IMR-90 (cell line): ENCODE measurements at places on chromosomes 11 and 22. TPM values are rescaled to one million over a fixed set of nuclear protein-coding genes. Genes with fewer than 3 reads are reported as not detected.

- no peak overlapping the region for H3K27ac ChIP-seq
- H3K36me3 ChIP-seq: no peaks in the 10 kb centered on the region
- no peak for DNase-seq
- no peaks in the 10 kb centered on the region for H3K27me3 ChIP-seq
- H3K4me1 ChIP-seq: no peaks in the 10 kb centered on the region
Measured at GRCh38 chr11:99068832-99069231, 48.1 kb downstream of the CNTN5 start.

UPK3A gene
- not detected in 2 replicates for total RNA-seq

- DNase-seq: no peak
- no peak overlapping the region for H3K4me3 ChIP-seq
- H3K27ac ChIP-seq: no peak overlapping the region
- peaks cover 24% of the 10 kb centered on the region for H3K27me3 ChIP-seq
Measured at GRCh38 chr11:11247086-11247485, 106.0 kb downstream of the CSNK2A3 start.

DNA sequence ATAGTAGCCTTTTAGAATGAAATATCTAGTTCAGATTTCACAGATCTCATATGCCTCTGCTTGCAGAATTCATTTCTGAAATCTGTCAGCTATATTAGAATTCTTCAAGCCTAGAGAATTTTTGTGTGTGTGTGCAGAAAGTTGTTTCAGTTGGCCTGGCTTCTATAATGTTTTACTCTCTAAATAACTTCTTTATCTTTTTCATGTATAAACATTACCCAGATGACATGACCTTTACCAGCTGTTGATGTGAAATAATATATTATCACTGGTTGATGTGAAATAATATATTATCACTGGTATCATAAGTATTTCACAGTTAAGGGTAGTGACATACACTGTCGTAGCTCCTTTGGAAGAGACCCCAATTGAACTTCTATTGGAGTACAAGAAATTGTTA is 72.8 kb downstream of the ALX4 start:
- peaks cover 5% of the 10 kb centered on the region for H3K36me3 ChIP-seq
- H3K4me3 ChIP-seq: no peak overlapping the region
- peaks cover 5% of the 10 kb centered on the region for H3K4me1 ChIP-seq
- no peak for DNase-seq
- H3K27me3 ChIP-seq: no peaks in the 10 kb centered on the region
- no peak overlapping the region for H3K27ac ChIP-seq

DNA sequence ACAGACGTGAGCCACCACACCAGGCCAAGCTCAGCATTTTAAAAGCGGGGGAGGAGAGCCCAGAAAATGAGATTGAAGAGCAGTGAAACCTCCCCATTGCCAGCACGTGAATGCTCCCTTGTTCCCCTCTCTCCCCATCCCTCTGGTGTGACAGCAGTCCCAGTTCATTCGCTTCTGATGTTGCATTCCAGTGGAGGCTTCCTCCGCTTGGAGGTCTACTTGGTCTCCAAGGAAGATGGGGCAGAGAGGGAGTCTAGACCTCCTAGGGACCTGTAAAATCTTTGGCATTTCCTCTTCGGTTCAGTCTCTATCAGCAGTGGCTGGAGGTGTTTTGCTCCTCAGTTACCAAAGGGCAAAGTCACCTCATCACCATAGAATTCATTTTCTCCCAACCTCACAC is 30.2 kb upstream of the EP300 start:
- no peak overlapping the region for H3K27ac ChIP-seq
- H3K4me1 ChIP-seq: no peaks in the 10 kb centered on the region
- no peak for DNase-seq
- H3K27me3 ChIP-seq: no peaks in the 10 kb centered on the region

DNA sequence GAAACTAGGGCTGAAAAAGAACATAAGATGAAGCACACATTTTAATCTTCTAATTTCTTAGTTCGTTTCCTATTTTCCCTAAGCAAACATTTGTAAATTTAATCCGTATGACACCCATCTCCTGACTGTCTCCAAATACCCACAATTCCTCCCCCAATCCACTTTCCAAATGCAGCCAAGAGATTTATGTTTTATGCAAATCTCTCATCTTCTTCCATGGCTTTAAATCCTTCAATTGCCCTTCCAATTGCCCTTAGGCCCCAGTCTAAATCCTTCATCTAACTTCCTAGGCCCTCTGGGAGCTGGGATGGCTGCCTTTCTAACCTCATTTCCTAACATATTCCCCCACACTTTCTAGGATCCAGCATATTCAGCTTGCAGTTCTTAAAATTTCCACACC is 18.0 kb upstream of the POU2AF1 start:
- no peaks in the 10 kb centered on the region for H3K4me1 ChIP-seq
- H3K4me3 ChIP-seq: no peak overlapping the region
- peaks cover 34% of the 10 kb centered on the region for H3K27me3 ChIP-seq

DNA sequence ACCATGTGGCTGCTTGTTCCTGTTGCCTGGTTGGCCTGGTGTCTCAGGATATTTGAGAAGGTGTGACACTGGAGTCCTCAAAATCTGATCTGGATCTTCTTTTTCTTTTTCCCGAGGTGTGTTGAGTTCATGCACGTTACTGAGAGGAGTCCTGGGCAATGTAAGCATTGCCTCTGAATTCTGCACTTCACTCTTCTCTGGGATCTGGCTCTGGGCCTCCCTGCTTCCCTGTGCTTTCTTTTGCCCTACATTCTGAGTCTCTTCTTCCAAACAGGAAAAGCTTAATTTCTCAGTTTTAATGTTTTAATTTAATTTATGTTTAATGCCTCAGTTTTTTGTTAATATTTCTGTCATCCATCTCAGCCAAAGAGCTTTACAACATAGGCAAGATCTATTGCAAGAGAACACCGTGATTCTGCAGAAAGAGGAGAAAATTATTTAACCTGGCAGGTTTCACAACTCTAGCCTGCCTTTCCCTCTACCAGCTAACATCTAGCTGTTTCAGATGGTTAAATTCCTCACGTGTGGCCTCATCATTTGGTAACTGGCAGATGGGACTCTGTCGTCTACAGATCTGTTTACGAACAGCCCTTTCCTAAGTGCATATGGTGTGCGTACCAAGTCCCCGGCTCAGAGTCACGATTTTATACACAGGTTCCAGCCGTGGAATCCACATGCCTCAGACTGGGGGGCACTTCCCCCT is 24.7 kb downstream of the LDLRAD3 start:
- peak; percentile 33 for DNase-seq
- peaks cover 2% of the 10 kb centered on the region; the same call in 1 of the 2 replicates for H3K4me1 ChIP-seq
- no peaks in the 10 kb centered on the region for H3K27me3 ChIP-seq
- H3K36me3 ChIP-seq: no peaks in the 10 kb centered on the region

DNA sequence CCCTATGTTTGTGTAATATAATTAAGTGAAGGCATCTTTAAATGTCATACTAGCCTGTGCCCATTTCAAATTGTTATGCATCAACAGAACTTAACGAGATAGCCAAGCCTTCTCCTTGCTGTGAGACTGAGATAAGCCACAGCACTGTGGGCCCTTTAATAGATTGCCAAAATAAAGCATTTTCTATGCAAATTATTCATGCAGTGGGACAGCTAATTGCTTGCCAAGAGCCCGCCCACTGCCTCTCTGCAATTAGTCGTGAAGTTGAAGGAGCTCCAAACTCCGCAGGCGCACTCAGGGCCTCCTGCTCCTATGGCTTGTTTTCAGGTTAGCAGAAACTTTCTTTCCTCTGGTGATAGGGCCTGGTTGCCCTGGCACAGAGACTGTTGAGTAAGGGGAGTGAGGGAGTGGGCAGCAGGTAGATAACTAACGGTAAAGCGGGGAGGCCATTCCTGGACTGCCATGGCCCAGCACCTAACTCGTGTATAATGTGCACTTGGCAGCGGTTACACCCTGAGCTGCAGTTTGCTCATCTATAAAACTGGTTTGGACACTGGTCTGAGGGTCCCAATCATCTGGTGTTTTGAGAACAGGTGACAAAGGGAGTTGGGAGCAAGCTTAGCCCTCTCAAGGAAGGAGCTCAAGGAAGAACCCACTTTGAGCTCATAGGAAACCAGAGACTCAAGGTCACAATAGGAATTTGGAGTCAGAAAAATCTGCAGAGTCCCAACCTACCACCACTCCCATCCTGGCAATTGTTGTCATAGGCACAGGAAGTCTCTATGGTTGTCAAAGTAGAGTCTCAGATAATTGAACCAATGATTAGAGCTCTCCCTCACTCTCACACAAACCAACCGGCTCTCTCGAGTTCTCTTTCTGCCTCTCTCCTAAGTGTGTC is 33.9 kb upstream of the RIC3 start:
- DNase-seq: no peak
- H3K27ac ChIP-seq: no peak overlapping the region
- H3K27me3 ChIP-seq: peaks cover 25% of the 10 kb centered on the region

DNA sequence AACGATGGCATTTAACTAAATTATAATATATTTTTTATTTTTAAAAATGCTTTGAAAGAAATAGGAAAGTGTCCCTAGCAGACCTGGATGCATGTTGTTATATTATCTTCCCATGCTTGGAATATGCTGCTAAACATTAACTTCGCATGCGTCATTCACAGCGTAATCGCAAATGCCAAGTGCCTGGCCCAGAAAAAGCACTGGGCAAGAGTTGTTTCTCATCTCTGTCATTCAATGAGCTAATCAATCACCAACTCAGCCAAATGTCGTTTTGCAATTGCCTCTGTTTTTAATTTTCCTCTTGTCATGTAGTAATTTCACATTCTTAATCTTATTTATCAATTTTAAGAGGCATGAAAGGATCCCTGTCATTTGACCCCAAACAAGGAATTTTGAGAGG is 1421.9 kb downstream of the BRD1 start:
- no peak overlapping the region for H3K27ac ChIP-seq
- no peaks in the 10 kb centered on the region for H3K27me3 ChIP-seq
- no peaks in the 10 kb centered on the region for H3K4me1 ChIP-seq

- no peak overlapping the region for H3K4me3 ChIP-seq
- no peak overlapping the region for H3K27ac ChIP-seq
- H3K27me3 ChIP-seq: peaks cover 59% of the 10 kb centered on the region
- no peaks in the 10 kb centered on the region for H3K36me3 ChIP-seq
Measured at GRCh38 chr11:43556612-43557375, 123.7 kb upstream of the HSD17B12 start.

GRCh38 chr11:45436118-45436517 is 150.0 kb upstream of the SYT13 start:
- no peak overlapping the region for H3K27ac ChIP-seq
- no peak for DNase-seq
- H3K4me3 ChIP-seq: no peak overlapping the region
- no peaks in the 10 kb centered on the region for H3K4me1 ChIP-seq
- H3K36me3 ChIP-seq: no peaks in the 10 kb centered on the region

- no peaks in the 10 kb centered on the region for H3K27me3 ChIP-seq
- no peak overlapping the region for H3K4me3 ChIP-seq
- DNase-seq: no peak
- H3K36me3 ChIP-seq: peaks cover 2% of the 10 kb centered on the region; the same call in 1 of the 2 replicates
- H3K27ac ChIP-seq: no peak overlapping the region
- H3K4me1 ChIP-seq: no peaks in the 10 kb centered on the region
Measured at GRCh38 chr22:17648569-17648968, 10.0 kb downstream of the BCL2L13 start.

- no peak overlapping the region for H3K27ac ChIP-seq
- H3K36me3 ChIP-seq: no peaks in the 10 kb centered on the region
- H3K27me3 ChIP-seq: no peaks in the 10 kb centered on the region
Measured at GRCh38 chr11:64754124-64754918, 5.5 kb downstream of the PYGM start.

MS4A3 gene
- total RNA-seq: not detected in 2 replicates
